ENCODE measurements at places on chromosomes 3 and 15. TPM values are rescaled to one million over a fixed set of nuclear protein-coding genes. Genes with fewer than 3 reads are reported as not detected.

CHRM5 gene
- polyA plus RNA-seq: not detected

DNA sequence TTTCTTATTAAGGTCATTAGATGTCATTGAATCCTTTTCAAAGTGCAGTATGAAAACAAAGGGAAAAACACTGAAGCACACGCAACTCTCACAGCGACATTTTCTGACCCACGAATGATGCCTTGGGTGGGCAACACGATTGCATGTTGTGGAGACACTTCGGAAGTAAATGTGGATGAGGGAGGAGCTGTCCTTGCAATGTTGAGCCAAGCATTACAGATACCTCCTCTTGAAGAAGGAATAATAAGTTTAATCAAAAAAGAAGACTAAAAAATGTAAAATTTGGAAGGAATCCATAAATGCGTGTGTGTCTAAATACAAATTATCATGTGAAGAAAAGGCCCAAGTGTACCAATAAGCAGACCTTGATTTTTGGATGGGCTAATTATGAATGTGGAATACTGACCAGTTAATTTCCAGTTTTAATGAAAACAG lies 16.9 kb downstream of the THBS1 start:
- no peak for DNase-seq

ITPR1 gene
- 12.4 TPM for polyA plus RNA-seq

GRCh38 chr15:63016234-63016633 lies 26.3 kb upstream of the TPM1 start:
- no peak for DNase-seq

GRCh38 chr3:95311272-95311671 lies 1248.4 kb downstream of the NSUN3 start:
- no peak for DNase-seq

DNA sequence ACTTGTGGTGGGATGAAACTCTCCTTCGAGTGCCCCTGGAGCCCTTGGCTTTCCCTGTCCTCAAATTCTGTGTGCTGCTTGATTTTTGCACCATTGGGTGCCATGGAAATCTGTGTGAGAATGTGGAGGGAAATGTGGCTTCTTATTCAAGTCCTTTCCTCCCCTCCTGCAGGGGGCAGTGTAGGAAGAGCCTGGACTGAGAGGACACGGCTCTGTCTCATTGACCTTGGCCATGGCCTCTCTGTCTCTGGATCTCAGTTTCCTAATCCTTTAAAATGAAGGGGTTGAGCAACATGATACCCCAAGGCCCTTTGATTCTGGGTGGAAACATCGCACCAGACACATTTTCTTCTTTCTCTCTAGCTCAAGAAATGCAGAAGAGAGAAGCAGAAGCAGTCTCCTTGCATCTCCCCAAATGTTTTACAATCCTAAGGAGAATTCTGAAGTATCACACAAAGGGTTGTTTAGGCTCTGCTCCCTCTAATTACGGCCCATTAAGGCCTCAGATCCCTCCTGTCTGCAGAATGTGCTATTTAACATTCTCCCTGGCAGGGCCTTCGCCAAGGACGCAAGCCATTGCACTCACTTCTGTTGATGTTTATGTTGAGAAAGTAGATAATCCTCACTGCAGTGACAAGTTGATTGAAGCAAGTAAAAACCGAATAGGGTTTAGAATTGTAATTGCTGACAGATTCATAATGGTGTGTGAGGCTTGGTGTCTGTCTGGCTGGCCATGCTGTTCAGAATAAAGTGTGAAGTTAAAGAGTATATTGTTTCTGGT lies 169.1 kb downstream of the TPRG1 start:
- DNase-seq: no peak

TNFSF10 gene
- polyA plus RNA-seq: 78.6 TPM

- DNase-seq: no peak
Measured at GRCh38 chr15:76135516-76135915, 75.7 kb downstream of the TMEM266 start.

GOLGA8T gene
- not detected for polyA plus RNA-seq

GRCh38 chr3:119659606-119660291 lies 640 bp downstream of the POPDC2 start:
- DNase-seq: no peak

DNA sequence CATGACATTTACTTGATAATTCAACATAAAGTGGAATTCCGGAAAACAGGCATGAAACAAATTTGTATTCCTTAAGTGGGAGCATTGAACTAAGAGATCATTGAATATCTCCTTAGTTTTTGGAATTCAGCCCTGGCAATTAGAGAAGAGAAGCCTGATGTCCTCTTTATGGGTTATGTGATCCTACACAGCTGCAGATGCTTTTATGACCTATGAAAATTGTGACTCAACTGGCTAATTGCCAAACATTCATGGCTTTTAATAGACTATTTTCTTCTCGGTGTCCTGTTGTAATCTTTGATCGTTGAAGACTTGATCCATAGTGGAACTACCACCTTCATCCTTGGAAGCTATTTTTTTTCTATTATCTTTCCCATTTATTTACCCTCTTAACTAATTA lies 46.1 kb downstream of the AGBL1 start:
- DNase-seq: no peak

- no peak for DNase-seq
Measured at GRCh38 chr15:74799255-74799855, 13.3 kb upstream of the LMAN1L start.

DNA sequence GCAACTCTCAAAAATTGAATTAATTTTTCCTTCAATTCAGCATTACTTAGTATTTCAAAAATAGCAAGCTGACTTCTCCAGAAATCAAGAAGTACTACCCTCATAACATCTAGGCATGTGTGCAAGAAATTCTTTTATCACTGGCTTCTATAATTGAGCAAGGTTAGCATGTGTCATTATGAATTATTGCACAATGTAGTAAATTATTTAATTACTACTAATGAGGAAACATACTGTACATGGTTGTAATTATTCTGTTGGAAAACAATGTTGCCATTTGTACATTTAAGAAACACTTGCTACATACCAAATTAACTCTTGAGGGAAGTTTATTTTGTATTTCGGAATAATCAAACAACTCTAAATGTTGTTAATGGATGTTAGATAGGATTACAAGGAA lies 122.2 kb upstream of the ICE2 start:
- DNase-seq: no peak

- peak; percentile 76 for DNase-seq
Measured at GRCh38 chr3:155382396-155383042, 89.0 kb upstream of the STRIT1 start.

NR2E3 gene
- 0.06 TPM for polyA plus RNA-seq

TOP2B gene
- polyA plus RNA-seq: 32.7 TPM

- no peak for DNase-seq
Measured at GRCh38 chr15:88617790-88618189, 3.4 kb upstream of the AEN start.

DNA sequence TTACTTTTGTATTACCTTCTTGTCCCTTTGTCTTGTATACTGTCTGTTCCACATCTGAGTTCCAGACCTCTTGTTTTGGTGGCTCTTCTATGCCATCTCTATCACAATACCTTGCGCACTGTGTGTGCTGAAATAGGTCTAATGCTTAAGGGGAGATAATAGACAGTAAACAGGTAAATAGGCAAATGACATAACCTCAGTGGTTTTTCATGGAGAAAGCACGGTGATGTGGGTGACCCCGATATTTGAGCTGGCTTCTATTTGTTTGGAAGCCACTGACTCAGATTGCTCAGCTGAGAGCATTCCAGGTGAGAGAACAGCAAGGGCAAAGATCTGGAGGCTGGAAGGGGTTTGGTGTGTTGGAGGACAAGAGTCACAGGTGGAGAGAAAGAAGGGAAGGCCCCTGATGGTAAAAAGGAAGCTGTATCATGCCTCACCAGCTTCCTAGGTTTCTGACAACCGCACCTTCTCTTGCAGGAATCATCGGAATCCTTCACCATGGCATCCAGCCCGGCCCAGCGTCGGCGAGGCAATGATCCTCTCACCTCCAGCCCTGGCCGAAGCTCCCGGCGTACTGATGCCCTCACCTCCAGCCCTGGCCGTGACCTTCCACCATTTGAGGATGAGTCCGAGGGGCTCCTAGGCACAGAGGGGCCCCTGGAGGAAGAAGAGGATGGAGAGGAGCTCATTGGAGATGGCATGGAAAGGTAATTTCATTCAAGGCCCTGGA lies 795 bp downstream of the MCM2 start:
- DNase-seq: no peak

- no peak for DNase-seq
Measured at GRCh38 chr3:85533586-85533985, 574.8 kb downstream of the CADM2 start.

DNA sequence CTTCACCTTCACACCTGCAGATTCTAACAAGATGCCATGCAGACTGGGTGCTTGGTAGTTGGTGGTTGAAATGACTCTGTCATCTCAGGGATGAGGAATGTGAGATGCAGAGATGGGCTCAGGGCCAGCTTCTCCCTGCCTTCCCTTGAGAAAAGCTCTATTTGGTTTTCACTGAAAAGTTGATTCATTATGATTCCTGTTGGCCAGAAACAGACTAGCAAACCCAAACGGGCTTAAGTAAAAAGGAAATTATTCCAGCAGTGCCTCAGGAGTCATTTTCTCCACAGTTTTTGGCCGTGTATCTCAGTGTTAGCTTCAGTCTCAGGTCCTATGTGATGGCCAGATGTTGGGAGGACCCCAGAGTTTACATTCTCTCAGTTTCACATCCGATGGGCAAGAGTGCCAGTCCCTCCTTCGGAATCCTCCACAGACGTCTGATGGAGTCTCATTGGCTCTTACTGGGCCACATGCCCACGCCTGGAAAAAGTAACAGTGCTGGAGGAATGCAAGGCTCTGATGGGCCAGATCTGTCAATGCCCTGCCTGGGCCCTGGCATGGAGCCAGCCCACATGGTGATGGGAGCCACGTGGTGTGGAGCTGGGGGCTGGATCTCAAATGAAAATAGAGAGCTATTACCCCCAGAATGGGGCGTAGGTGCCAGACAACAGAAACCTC lies 22.3 kb upstream of the SACM1L start:
- peak; percentile 63 for DNase-seq

DNA sequence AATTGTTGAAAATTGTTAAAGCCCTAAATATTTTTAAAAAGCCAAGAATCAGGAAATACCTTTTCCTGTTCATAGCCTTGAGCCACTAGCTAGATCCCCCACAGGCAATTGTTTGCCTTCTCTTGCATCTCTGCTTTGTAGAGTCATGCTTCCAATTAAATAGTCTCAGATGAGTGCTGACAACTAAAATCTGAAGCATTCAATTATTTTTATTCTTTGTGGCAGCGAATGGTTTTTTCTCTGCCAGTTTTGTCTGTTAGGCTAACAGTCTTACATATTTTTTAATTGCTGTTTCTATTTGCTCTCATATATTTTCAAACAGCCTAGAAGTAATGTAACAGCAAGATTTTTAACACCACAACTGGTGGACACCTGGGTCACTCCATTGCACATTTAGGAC lies 277.1 kb upstream of the GBE1 start:
- DNase-seq: no peak

SETD2 gene
- polyA plus RNA-seq: 14.8 TPM

SPTBN5 gene
- polyA plus RNA-seq: 3.5 TPM

DNA sequence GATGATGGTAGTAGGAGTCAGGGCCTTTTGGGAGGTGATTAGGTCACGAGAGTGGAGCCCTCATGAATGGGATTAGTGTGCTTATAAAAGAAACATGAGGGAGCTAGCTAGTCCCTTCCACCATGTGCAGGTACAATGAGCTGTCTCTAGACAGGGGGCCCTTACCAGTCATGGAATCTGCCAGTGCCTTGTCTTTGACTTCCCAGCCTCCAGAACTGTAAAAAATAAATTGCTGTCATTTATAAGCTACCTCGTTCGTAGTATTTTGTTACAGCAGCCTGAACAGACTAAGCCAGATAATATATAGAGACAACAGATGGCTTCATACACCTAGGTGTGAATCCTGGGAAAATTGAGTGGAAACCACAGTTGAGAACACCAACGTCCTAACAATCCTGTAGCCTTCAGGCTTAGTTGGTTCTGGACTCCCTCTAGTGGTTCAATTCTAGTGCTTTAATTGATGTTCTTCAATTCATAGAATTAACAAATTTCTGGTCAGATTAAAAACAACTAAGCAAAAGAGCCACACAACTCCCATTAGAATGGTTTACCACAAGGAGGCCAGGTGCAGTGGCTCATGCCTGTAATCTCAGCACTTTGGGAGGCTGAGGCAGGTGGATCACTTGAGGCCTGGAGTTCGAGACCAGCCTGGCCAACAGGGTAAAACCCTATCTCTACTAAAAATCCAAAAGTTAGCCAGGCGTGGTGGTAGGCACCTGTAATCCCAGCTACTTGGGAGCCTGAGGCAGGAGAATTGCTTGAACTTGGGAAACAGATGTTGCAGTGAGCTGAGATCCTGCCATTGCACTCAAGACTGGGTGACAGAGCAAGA lies 21.3 kb upstream of the GATM start:
- DNase-seq: peak; percentile 76

DNAH12 gene
- polyA plus RNA-seq: 3.3 TPM

DNA sequence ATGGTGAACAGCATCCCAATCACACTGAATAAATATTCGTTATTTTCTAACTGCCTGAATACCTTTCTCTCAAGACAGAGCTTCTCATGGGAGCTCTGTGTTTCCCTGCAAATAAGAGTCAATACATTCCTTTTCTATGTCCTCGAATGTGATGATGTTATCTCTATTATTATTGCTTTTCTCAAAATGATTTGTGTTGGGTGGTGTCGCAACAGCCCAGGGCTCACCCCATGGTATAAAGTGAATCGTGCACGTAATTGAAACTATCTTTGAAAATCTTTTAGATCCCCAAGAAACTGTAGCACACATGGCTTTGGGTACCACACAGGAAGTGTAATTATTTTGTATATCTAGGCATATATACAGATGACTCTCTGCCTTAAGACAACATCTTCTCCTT lies 190.6 kb upstream of the LRTM1 start:
- no peak for DNase-seq

DNA sequence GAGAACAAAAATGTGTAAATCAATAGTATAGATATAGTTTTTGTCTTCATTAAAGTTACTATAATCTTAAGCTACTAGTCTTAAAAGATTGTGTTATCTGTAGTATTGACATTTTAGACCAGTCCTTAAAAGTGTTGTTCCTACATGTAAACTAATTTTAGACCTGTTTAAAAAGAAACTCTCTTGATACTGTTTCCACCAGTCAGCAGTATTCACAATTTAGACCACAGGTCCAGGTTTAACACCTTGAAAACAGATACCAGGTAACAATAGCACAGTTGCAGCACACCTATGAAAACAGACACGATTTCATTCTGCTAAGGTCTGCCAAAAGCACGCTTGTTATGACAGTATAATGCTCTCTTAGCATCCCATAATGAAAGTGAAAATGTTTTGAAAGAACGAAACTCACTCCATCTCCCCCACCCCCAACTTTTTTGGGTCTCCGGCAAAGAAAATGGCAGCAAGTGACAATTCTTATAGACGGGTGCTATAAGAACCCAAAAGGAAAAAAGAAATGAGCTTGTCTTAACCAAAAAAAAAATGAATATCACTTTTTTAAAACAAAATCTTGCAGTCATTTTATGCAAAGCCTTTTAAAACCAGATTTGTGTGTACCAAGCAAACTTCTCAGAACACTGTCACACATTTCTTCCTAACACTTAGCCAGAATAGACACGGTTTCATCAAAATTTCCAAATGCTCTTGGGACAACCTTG lies 1.6 kb downstream of the EIF4E3 start:
- no peak for DNase-seq

GRCh38 chr3:179450261-179450701 lies 989 bp downstream of the GNB4 start:
- no peak for DNase-seq

GRCh38 chr3:963755-964154 lies 129.1 kb upstream of the CNTN6 start:
- DNase-seq: no peak

- DNase-seq: no peak
Measured at GRCh38 chr3:113128386-113129015, 82.9 kb upstream of the BOC start.

- DNase-seq: peak; percentile 74
Measured at GRCh38 chr3:134462331-134462941, 23.3 kb downstream of the ANAPC13 start.

INKA1 gene
- polyA plus RNA-seq: 6.8 TPM

ATP13A4 gene
- 25.5 TPM for polyA plus RNA-seq

Data from lung (tissue), 17 donors.